ENCODE measurements at places on chromosomes 16 and 17.

GRCh38 chr16:8763899-8764298 is 33.5 kb downstream of the TMEM186 start:
- no peak for DNase-seq

DNA sequence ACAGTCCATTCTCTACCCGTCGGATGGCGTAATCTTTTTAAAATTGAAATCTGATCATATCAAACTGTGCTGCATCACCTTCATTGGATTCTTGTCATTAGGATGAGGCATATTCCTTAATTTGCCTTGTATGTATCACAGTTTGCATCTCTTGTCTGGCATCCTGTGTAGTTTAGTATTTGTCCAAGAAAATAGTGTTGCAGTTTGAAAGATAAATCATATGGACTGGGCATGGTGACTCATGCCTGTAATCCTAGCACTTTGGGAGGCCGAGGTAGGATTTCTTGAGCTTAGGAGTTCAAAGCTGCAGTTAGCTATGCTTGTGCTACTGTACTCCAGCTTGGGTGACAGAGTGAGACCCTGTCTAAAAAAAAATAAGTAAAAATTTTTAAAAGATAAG is 5.8 kb upstream of the RSL1D1 start:
- no peak for DNase-seq

- DNase-seq, result no peak
Observed at GRCh38 chr17:49565948-49566491, 9.7 kb upstream of the NXPH3 start.

DNA sequence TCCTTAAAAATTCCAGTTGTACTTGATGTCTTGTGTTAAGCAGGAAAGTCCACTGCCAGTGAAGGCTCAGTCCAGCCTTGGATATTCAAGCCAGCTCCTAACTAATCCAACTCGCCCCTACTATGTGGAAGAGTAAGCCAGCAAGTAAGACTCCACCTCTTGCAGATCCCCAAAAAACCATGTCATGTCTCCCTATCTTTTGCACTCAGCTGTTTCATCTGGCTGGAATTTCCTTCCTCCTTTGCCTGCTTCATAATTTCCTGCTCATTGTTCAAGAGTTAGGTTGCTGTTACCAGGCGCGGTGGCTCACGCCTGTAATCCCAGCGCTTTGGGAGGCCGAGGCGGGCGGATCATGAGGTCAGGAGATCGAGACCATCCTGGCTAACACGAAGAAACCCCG is 37.8 kb downstream of the RBBP6 start:
- DNase-seq, result no peak

GRCh38 chr17:61410141-61411010 is 10.7 kb downstream of the TBX2 start:
- DNase-seq, result peak; percentile 79

DNA sequence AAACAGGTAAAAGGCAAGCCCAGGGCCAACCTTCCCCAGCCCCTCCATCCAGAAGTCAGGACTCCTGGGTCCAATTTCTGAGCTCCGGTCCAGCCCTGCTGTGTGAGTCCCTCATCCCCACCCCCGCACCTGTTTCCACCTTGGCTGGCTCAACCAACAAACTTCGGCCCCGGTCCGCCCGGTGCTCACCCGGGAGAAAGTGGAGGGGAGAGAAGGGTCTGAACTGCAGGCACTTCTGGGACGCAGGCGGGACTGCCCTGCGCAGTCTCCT is 541 bp downstream of the RHBDF2 start:
- no peak for DNase-seq

DNA sequence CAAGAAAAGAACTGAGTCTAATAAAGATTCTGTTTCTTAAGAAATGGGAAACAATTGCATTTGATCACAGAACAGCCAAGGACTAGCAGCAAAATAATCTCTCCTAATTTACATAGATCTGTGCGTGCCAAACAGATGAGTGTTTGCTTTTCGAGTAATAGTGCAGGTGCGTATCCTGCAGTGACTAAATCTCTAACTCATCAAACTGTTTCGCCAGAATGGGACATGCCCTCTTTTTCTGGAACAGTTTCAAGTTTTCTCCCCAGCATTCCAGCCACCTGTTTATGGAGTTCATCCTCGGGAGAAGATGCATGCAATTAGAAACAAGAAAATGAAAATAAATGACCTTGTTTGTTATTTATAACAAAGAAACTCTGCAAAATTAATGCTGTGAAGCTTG is 5.7 kb upstream of the TOX3 start:
- no peak for DNase-seq

- no peak for DNase-seq
Observed at GRCh38 chr17:61116577-61116976, 283.1 kb upstream of the TBX2 start.

- DNase-seq, result no peak
Observed at GRCh38 chr17:83014940-83015910, 64.2 kb upstream of the METRNL start.

DNA sequence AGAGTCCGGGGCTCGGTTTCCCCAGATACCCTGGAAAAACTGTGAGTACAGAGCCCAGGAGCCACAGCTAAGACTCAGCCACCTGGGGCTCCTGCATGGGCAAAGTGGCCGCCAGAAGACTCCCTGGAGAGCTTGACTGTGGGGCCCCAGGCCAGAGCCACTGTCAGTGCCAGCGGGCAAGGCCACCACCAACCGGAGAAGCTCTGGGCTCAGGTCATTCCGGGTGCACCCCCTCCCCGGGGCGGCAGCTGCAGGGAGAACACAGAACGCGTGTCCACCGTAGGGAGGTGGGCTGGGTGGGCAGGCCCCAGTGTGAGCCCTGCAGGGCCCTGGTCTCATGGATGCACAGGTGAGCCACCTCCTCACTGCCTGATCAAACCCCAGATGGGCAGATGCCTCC is 22.3 kb upstream of the RBFOX3 start:
- DNase-seq, result no peak

- no peak for DNase-seq
Observed at GRCh38 chr17:47803201-47803600, 18.4 kb downstream of the OSBPL7 start.

GRCh38 chr17:61400717-61401388 is 1.2 kb downstream of the TBX2 start:
- no peak for DNase-seq

DNA sequence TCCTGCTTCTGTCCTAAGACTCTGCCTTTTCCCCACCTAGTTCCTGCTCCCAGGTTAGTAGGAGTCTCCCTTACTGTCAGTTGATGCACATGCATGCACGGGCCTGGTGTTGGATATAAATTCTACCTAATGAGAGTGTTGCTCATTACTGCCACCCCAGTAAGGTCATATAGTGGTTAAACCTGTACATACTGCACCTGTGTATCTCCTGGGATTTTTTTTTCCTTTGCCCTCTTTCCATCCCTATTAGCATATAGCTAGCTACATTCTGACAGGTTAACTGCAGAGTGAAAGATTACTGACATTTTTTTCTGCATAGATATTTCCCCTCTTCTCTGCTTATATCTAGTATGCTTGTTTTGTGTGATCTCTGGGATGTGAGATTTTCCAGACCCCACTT is 201.5 kb upstream of the PIRT start:
- DNase-seq, result no peak

GRCh38 chr17:13107676-13108235 is 89.9 kb upstream of the ELAC2 start:
- no peak for DNase-seq

- DNase-seq, result no peak
Observed at GRCh38 chr17:15966183-15966878, 21.4 kb downstream of the ADORA2B start.

- peak; percentile 76 for DNase-seq
Observed at GRCh38 chr17:8122924-8123694, 797 bp downstream of the HES7 start.

Data from activated CD4-positive, alpha-beta T cell treated with anti-CD3 and anti-CD28 coated beads, Interleukin-2, Interleukin-6, amounts not matched to agents 100 ng/mL and 50 ng/mL, durations not matched to agents 16 hours and 8 hours (primary cell).